ENCODE measurements at places on chromosomes 6 and 20. TPM values are rescaled to one million over a fixed set of nuclear protein-coding genes. Genes with fewer than 3 reads are reported as not detected.

Gene CALHM4
- not detected for total RNA-seq

Gene MOXD1
- not detected for total RNA-seq

DNA sequence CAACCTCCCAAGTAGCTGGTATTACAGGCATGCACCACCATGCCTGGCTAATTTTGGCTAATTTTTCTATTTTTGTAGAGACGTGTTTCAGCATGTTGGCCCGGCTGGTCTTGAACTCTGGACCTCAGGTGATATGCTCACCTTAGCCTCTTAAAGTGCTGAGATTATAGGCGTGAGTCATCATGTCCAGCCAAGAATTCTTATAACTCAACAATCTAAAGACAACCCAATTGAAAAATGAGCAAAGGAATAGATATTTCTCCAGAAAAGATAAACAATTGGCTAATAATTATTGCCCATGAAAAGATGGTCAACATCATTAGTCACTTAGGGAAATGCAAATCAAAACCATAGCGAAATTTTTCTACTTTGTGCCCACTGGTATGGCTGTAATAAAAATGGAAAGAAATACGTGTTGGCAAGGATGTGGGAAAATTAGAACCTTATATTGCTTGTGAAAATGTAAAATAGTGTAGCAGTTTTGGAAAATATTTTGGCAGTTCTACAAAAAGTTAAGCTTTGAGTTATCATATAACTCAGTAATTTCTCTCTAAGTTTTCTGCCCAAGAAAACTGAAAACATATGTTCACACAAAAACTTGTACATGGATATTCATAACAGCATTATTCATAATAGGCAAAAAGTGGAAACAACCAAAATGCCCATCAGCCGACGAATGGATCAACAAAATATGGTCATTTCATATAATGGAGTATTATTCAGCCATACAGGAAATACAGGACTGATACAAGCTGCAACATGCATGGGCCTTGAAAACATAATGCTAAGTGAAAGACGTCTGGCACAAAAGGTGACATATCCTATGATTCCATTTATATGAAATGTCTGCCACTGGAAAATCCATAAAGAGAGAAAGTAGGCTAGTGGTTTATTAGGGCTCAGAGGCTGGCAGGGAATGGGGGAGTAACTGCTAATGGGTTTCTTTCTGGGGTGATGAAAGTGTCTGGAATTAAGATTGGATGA, 87.8 kb downstream of the UTRN start:
- no peak for DNase-seq

- no peak for DNase-seq
Observed at GRCh38 chr6:134073161-134073560, 20.7 kb upstream of the SLC2A12 start.
